Brain pericyte (primary cell): ENCODE measurements at places on chromosomes 7 and 10.

- no peak for DNase-seq
These were observed 28.6 kb upstream of the LAMB4 start for GRCh38 chr7:108158776-108159175.

DNA sequence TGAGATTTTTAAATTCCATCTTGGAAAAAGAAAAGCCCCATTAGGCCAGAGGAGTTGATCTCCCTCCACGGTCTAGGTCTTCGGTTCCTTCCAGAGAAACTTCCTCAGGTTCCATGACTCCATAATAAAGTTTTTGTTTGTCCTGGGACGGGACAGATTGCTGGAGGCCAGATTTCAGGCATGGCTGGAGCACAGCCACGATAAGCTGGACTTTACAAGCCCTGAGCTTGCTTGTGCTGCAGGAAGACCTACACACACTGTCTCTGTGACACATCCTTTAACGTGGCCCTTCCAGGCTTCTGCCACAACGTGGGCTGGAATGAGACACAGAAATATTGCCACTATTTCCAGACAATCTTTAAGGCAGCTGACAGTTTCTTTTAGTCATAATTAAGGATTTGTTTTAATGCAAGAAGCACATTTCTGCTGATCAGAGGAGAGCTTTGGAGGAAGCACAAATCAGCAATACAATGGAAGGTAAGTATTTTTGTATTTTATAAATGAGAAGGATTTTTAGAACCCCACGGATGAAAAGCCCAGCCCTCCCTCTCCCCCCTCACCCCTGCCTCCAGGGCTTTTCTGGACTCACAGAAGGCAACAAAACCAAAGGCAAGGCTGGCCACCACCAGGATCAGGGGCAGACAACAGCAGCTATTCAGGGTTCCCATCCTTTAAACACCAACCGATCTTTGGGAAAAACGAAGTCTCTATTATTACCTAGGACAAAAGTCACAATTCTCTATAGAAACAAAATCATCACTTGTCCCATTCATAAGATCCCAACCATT lies 6.5 kb downstream of the CTBP2 start:
- DNase-seq, result no peak

- DNase-seq, result no peak
These were observed 1.1 kb downstream of the TTYH3 start for GRCh38 chr7:2632733-2633537.

GRCh38 chr10:50387007-50387731 lies 135.9 kb upstream of the ASAH2 start:
- no peak for DNase-seq

- no peak for DNase-seq
These were observed 227.2 kb downstream of the CCDC3 start for GRCh38 chr10:12774204-12774894.
